ENCODE measurements at places on chromosomes 2 and 18.

DNA sequence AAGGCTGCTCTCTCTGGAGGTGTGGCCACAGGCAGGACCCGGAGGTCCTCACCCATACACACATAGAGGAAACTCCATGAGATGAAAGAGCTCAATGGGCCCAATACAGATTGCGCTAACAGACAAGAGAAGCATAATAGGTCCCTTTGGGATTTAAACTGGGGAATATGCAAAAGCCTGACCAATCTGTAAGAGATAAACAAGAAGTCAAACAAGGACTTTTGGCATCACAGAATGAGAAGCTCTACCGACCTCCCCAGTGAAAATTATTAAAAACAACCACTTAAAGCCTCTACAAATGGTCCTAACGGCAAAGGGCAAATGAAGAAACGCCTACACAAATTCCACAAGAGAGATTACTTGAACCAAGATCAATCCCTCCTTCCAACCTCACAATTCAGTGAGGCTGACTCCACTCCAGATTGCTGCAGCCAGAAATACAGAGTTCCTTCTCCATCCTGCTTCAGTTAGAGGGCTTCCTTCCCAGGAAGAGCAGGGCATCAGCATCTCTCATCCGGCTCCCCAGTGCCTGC lies 10.8 kb downstream of the IWS1 start:
- no peak for DNase-seq

GRCh38 chr18:56919190-56919589 lies 227.7 kb upstream of the BOD1L2 start:
- no peak for DNase-seq

DNA sequence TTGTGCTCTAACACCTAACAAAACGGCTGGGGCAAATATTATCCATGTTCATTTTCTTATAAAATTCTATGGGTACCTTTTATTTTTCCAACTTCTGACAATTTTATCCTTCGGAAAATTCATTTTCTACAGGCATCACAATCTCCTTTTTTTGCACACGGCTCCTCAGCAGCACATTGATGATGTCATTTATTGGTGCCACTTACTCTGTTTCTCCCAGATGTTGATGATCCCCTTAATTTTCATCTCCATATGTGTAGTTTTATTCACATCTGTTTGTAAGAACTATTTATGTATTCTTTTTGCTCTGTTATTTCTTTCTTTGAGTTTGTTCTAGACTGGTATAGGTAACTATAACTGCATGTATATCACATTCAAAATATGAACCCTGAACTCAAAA lies 1660.8 kb upstream of the DDX18 start:
- DNase-seq: no peak

DNA sequence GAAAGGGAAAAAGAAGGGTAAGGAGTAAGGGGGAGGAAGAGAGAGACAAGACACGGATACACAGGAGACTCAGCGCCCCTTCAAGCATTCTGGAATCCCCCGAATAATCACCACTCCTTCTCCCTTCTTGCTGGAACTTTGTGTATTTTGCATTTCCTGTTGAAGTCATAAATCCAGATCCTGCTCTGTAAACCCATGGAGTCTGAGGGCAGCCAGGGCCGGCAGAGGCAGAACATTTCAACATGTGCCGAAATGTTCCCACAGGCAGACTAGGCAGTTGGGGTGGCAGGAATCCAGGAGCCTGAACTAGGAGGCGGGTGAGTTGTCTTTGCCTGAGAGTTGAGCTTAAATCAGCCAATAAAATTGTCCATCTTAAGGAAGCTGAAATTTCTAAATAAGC lies 193.1 kb downstream of the SH3RF3 start:
- no peak for DNase-seq

- no peak for DNase-seq
Measured at GRCh38 chr2:126874961-126875360, 23.7 kb upstream of the TEX51 start.

GRCh38 chr2:46146866-46147502 lies 150.2 kb upstream of the EPAS1 start:
- DNase-seq: no peak

GRCh38 chr2:106536490-106536889 lies 49.3 kb downstream of the CD8B2 start:
- DNase-seq: no peak

GRCh38 chr2:239397931-239398471 lies 2.8 kb downstream of the HDAC4 start:
- no peak for DNase-seq
